Cardiac fibroblast (primary cell): ENCODE measurements at places on chromosomes 5 and 9.

DNA sequence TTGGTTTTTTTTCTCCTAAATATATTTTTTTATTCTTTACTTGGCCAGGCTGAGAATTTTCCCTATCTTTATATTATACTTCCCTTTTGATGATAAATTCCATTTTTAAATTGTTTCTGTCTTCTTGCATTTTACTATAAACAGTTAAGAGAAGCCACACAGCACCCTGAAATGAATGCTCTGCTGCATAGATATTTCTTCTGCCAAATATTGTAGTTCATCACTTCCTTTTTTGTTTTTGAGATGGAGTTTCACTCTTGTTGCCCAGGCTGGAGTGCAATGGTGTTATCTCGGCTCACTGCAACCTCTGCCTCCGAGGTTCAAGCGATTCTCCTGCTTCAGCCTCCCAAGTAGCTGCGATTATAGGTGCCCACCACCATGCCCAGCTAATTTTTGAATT is 8.5 kb upstream of the INIP start:
- DNase-seq = no peak

- no peak for DNase-seq
Observed at GRCh38 chr5:178544166-178544834, 45.9 kb downstream of the COL23A1 start.

- DNase-seq = no peak
Observed at GRCh38 chr5:160293901-160294561, 18.3 kb downstream of the CCNJL start.

DNA sequence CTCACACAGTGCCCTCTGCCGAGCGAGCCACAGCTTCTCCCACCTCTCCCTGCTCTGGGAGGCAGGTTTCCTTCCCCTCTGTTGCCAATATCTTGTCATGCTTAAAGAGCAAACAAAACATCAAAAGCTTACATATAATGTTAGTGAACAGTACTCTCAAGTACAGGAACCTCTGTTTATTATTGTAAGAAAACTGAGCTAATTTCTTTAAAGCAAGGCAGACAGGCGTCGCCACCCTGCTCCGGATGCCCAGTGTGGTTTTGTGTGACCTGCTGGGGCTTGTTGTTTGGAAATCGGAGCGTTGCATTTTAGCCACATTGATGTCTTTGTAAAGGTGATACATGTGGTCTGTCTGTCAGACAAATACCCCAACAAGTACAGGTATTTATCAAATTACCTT is 401.4 kb upstream of the IRX1 start:
- DNase-seq = no peak

DNA sequence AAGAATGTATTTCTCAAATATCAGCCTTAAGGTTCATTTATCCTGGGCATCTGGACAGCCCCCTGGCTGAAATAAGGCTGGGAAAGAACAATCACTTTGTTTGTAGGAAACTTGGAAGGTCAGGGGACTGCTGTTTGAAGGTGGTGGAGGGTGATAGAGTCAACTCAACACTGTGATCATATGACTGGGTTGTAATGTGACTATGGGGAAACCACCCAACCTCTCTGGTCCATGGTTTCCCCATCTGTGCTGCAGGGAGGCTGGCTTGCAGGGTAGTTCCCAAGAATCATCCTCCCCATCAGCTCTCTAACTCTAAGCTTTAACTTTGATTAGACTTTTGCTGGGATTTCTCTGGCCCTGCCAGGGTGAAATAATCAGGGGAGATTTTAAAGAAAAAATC is 10.0 kb downstream of the INSYN2B start:
- no peak for DNase-seq

GRCh38 chr9:108579757-108580439 is 275.9 kb downstream of the ACTL7B start:
- DNase-seq = peak; percentile 24

- DNase-seq = no peak
Observed at GRCh38 chr5:43469671-43470391, 13.8 kb downstream of the TMEM267 start.

DNA sequence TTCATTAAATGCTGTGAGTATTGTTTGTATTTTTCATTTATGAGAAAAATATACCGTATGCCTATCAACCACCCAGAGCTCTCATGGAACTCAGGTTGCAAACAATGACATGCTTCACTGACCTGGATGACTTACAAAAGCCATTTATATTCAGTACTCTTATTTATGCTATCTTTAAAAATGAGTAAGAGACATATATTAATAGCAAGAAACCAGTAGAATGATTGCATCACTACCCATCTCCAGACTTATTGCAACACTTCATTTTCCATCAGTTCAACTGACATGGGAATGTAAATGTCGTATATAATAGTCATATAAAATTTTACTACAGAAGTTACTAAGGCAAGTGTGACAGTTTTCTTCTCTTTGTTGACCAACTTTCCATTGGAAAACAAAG is 69.1 kb downstream of the OTP start:
- DNase-seq = peak; percentile 11

- DNase-seq = no peak
Observed at GRCh38 chr9:113543982-113544303, 80.4 kb downstream of the RGS3 start.

DNA sequence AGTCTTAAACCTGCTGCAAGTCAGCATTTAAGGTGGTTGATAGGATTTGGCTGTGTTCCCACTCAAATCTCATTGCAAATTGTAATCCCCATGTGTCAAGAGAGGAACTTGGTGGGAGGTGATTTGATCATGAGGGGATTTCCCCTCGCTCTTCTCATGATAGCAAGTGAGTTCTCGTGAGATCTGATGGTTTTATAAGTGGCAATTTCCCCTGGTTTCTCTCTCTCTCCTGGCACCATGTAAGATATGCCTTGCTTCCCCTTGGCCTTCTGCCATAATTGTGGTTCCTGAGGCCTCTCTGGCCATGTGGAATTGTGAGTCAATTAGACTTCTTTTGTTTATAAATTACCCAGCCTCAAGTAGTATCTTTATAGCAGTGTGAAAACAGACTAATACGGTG is 84.3 kb upstream of the SMC2 start:
- peak; percentile 15 for DNase-seq

- DNase-seq = no peak
Observed at GRCh38 chr9:89522261-89522958, 24.5 kb upstream of the SEMA4D start.

GRCh38 chr5:177994561-177995190 is 1.4 kb downstream of the PROP1 start:
- DNase-seq = no peak

GRCh38 chr5:174314261-174314660 is 268.8 kb downstream of the NSG2 start:
- no peak for DNase-seq

DNA sequence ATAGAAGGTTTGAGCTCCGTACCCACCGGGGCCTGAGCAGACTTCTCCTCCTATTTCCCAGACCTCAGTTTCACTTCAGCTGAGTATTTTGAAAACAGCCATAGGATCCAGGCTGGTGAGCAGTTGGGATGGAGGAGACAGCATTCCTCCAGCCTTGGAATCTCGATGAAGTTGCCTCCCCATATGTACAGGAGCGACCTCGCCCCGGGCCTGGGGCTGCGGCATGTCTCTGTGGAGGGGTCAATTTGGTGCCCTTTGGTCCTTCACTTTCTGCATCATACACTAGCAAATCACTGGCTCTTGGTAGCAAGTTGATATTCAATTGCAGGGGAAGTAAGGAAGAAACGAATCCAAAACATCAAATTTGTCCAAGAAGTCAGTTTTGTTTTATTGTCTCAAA is 402.0 kb upstream of the IRX4 start:
- DNase-seq = no peak
